Activated T-cell treated with anti-CD3 and anti-CD28 coated beads, Interleukin-2, amount 50 U/mL, for 72 hours (primary cell): ENCODE measurements at places on chromosomes 5 and 9.

GRCh38 chr9:131905144-131905543, 165.3 kb upstream of the RAPGEF1 start:
- DNase-seq: no peak

GRCh38 chr9:116701940-116702642, 15.0 kb downstream of the TRIM32 start:
- DNase-seq: no peak

DNA sequence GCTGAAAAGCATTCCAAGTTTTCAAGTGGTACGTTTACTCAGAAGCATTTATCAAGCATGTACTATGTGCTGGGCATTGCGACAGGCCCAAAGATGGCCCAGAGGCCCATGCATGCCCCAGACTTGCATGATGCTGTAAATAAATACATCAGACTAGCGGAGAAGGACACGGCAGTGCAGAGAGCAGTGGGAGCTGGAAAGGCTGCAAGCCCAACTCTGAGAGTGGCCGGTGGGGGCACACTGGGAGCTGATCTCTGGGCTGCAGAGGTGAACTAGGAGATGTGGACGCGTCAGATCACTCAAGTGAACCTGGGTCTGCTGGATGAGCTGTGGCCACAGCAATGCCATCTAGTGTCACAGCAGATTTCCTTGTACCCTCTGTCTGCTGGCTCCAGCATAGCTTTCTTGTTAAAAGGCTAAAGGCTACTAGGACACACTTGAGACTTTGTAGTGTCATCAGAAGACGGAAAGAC, 246.9 kb downstream of the FANCC start:
- DNase-seq: no peak

GRCh38 chr5:54455413-54456157, at the start of gene HSPB3:
HSPB3 (plus strand) TSS chr5:54455699; CDS start chr5:54455790, 91 bp downstream.
- DNase-seq: no peak

- no peak for DNase-seq
Observed at GRCh38 chr9:98396656-98397055, 141.2 kb upstream of the TBC1D2 start.

GRCh38 chr5:65327582-65327981, 154.1 kb downstream of the ADAMTS6 start:
- DNase-seq: no peak

DNA sequence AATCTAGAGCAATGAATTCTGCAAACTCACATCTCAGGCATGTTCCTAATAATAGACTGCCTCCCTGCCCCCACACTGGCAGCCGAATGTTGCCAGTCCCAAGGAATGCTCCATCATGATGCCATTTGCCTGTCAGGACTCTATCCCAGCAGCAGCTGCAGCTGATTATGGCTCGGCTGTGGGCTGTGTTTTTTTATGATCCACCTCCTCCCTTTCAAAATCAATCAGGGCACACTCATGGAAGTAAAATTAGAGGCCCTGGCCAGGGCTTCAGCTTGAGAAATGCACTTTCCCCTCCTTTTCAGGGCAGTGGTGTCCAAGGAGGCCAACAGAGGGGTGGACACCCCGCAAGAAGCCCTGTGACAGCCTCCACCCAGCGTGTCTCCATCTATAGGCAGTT, 176.7 kb upstream of the S1PR3 start:
- no peak for DNase-seq

DNA sequence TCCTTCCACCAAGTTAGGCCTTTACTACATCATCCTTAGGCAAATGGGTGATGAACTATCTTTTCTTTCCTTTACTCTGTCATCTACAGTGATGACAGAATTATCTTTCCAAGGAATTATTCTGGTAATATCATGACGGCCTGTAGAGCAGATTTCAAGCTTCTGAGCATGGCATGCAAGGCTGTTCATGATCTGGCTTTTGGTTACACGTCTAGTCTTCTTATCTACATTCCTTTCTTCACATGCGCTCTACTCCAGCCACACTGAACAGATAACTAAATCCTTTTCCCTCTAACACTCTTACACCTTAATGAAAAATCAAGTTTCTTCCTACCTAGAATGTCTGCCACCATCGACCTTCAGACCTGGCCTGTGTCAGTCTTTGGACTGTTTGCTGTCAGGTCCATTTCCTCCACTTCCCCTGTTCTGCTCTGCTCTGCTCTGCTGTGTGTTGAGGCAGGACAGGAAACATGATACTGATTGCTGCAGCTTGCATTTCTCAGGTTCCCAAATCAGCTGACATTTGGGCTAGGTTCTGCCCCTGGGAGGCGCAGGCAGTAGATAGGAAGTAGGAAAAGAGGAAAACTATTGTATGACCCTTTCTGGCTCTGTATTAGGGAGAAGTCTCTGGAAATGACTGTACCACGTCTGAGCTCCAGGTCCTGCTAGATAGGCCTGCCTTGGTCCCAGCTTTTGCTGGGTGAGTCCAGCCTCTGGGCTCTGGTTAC, 4.2 kb downstream of the SCGB3A2 start:
- DNase-seq: no peak

DNA sequence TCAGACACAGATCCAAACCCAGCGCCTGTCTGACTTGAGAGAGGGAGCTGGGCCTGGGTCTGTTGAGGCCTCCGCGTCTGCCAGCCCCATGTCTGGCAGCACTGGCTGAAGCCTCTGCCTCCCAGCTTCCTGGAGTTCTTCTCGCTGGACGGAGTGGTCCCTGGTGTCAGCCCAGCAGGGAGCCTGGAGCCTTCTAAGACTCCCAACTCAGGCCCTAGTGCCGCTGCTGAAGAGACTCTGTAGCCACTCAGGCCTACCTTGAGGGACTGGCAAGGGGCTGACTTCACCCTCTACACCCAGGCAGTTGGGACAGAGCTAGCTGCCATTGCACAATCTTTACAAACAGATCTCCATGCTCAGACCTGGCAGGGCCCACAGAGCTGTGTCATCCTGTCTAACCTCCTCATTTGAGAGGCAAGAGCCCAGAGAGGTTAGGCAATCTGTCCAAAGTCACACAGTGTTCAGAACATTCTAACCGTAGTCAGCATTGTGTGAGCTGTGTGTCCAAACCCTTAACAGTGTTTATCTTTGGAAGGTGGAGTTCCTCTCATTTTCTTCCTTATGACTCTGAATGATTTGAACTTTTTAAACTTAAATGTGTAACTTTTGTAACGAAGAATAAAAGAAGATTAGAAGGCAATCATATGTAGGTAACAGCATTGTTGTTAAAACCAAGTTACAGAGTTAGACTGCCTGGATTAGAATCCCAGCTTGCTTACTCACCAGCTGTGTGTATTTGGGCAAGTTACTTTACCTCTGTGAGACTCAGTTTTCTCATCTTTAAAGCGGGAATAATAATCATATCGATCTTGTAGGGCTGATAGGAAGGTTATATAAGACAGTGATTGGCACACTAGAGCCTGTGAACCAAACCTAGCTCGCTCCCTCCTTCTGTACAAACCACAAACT, 4.6 kb upstream of the DUSP1 start:
- no peak for DNase-seq

DNA sequence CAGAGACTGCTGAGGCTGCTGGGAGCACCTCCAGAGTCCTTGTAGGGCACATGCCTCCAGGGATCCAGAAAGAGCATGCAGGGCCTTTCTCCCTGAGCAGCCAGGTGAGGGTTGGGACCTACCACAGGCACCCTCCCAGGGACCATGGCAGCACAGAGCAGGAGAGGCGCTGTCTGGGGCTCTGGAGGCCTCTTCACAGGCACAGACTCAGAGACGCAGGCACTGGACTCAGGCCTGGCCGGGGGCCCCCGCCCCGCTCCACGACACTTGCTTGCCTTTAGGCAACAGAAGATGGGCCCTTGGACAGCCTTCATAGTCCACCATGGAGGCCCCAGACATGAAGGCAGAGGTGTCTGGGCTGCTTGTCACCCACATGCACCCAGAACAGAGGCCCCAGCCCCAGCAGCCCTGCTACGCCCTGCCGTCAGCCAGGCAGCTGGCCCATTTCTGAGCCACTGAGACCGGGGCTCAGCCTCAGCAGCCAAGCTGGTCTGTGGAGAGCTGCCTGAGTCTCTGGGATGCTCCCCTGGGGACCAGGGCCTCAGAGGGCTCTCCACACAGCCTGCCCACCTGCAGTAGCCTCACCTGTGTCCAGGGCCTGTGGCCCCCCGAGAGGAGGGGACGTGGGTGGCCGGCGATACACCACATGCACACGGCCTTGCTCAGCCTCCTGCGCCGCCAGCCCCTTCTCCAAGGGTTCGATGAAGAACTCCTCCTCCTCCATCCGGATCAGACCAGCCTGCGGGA, 72.8 kb downstream of the ADAMTS2 start:
- DNase-seq: no peak

DNA sequence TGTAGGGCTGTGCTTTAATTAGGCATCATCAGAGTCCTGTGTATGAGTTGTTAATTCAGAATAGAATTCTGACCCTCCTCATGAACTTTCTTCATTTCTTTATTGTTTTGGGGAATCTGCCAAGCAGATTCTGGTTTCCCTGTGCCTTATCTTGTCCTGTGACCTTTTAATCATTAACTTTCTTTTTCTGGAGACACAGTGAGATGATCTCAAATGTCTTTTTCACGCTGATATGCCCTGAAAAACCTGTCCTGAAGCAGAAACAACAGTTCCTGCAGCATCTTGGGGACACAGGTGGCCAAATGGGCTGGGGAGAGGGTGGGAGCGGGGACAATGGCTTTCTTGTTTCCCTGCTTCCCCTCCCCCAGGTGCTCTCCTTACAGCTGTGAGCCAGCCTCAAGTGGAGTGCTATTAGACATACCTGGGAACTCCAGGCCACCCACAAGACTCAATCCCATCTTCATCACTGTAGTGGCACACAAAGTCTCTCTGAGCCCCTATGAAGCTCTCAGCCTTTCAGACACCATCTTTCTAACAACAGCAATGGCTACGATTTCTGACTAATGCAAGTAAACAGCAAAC, 213.8 kb downstream of the ATP10B start:
- DNase-seq: no peak

DNA sequence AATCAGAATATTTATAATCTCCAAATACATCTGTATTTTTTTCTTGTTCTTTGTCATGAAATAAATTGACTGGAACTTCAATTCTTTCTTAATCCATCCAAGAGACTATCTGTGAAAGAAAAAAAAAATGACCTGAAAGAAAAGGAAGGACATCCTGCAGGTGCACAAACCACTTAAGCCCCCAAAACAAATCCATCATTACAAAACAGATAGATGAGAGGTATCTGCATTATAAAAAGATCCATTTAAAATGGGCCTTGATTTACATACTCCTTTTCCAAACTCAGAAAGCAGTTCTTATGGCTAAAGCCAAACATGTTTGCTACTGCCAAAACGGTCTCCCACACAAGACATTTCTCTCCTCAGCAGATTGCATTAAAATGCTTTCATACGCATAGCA, 85.5 kb downstream of the ELAVL2 start:
- DNase-seq: no peak

- no peak for DNase-seq
Observed at GRCh38 chr9:27395484-27395921, 98.6 kb upstream of the EQTN start.

- no peak for DNase-seq
Observed at GRCh38 chr9:111622626-111623025, 8.5 kb upstream of the DNAJC25 start.

GRCh38 chr9:77906991-77907390, 124.6 kb downstream of the GNAQ start:
- no peak for DNase-seq

DNA sequence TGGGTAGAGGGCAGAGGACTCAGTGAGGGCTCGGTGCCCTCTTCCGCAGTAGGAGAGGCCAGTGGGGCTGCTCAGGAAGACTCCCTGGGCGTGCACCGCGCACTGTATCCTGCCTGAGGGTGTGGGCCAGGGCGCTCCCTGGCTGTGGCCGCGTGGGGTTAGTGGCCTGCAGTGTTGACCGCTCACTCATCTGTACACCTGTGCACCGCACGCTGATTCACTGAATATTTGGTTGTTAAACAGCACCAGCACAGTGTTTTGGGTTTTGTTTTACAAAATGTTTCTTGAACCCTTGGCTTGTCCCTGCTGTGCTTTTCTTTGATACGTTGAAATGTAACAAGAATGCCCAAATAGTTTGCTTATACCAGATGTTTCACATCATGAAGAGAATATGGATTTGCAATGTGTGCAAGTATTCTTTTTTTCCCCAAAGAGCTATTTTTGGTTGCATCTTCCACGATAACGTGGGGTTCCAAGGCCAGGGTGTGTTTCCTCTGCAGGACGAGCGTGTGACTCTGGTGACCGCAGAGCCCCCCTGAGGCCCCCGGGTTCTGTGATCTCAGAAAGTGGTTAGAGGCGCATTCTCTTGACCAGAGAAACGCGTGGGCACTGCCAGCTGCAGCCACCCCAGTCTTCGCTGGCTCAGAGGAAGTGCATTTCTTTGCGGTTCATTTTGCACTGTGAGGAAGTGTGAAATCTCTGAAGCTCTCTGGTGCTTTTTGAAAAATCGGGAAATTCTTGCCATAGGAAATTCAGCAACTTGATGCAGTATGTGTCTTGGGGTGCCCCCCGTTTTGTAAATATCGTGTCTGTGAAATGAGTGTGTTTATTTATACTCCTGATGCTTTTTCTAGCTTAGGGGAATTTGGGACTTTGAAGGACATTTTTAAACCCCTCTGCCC, 46.9 kb downstream of the AHRR start:
- DNase-seq: no peak

DNA sequence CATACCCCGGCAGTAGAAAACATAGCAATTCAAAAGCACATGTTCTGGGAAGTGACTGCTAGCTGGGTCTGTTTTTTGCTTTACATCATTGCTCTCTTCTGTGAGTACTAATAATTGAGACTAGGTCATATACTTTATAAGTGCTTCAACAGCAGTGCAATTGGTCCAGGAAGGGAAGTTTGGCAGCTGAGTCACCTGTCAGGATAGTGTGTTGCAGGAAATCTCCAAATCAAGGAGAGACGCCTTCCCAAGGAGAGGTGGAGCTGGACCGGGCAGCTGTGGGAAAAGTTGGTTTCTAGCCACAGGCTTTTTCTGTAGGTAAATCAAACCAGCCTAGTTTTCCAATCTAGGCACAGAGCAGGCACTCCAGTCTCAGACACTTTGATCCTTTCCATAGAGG, 330.1 kb downstream of the ENC1 start:
- no peak for DNase-seq

DNA sequence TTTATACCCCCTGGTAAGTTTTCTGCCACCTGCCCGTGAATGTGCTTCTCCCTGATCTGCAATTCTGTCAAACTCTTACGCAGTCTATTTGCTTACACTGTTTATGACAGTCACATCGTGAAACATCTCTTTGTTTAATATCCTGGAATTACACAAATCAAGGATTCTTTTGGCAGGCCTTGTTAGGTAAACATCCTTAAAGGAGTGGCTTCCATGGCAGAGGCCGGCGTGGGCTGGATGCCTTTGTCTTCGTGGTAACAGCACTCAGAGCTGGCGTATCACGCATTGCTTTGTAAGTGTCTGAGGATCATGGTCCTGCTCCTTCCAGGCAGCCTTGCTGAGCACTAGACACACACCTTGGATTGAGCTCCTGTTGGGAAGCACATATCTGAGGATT, 145.7 kb downstream of the IRX1 start:
- DNase-seq: no peak

DNA sequence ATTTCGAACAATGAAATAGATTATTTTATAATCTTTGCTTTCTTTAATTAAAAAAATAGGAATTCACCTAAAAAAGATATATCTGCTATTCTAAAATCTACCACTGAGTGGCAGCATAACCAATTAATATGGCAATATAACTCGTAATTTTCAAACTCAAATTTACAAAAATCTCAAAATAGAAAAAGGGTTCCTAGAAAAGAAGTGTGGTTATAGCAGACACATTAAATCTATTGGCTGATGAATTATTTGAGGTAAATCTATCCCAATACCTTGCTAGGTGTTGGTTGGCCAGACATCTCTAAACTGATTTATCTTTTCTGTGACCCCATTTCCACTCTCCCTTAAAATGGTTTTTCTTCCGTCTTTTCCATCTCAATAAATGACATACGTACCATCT, 30.2 kb upstream of the NRG2 start:
- no peak for DNase-seq
